ENCODE measurements at places on chromosomes 2 and 18.
A peak's percentile ranks its signal among the peaks of the same experiment; 100 is the strongest.

DNA sequence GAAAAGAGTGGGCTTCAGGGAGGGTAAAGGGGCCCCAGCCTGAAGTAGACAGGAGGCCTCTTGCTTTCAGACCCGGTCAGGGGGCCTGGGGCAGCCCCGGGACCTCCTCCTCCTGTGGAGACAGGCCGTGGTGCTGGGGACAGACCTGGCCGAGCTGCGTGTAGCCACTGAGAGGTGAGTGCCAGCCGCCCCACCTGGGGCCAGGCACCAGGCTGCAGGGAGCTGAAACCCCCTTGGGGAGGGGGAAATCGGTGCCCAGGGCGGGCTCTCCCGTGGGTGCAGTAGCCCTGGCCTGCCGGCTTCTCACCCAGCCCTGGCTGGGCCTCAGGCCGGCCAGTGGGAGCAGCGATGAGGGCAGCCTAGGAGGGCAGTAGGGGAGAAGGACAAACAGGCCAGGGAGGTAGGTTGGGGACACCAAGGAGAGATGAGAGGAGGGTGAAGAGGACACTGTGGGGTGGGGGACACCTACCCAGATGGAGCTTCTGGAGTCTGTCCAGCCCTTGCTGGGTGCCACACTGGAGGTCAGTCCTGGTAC, 24.0 kb downstream of the CROCC2 start:
- DNase-seq, result no peak

DNA sequence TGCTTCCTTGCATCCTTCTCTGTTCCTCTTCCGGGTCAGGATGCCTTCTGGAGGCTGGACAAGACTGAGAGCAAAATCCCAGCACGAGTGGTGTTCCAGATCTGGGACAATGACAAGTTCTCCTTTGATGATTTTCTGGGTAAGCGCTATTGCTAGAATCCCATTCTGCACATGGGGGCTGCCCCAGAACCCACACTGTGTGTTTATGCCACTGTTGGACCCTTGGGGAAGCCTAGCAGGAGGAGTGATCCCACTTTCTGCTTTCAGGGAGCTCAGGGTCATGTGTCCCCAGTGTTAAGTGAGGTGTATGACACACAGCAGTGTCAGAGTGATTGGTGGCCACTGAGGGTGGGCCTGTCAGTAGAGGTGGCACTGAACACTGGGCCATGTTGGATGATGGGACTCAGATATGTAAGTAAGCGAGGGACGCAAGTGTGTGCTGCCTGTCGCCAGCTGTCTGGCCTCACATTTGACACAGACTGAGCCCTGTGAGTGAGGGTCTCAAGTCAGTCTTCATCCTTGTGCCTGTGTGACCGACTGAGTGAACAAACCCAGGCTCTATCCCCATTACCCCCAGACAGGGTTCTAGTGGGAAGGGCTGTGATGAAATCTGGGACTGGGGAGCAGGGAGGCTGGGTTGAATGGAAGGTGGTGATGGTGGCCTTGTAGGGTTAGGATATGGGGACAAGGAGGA, 220.9 kb downstream of the DYSF start:
- no peak for DNase-seq

- DNase-seq, result no peak
These were observed 65.0 kb downstream of the MAPRE2 start for GRCh38 chr18:35106013-35106844.

DNA sequence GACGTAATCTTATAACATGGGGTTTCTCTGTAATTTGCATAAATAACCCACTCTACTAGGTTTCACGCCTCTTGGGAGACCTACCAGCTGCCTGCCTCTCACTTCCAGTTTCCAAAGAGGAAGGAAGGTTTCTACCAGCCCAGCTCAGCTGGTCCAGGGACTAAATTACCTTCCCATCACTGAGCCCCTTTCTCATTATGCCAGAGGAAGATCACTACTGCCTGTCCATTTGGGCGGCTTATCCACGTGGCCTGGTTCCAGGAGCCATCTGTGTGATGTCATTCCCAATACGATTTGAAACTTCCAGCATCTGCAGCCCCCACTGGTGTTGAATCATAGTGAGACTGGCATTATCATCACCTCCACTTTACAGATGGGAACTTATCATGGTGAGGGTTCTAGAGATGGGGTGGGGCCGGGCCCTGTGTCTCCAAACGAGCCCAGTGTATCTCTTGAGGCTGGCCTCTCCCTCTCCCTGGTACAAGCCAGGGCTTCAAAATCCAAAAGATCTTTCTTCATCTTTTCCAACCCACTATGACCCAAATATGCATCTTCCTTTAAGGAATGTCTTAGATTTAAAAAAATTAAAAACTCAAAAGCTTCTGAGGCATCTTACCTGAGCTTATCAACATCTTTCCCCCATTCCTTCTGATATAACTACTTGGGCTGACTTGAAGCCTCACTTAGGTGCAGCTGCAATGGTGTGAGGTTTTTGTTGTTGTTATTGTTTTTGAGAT, 140.8 kb downstream of the DDX1 start:
- DNase-seq, result no peak

- DNase-seq, result no peak
These were observed 70.9 kb downstream of the AFF3 start for GRCh38 chr2:100071335-100072043.

DNA sequence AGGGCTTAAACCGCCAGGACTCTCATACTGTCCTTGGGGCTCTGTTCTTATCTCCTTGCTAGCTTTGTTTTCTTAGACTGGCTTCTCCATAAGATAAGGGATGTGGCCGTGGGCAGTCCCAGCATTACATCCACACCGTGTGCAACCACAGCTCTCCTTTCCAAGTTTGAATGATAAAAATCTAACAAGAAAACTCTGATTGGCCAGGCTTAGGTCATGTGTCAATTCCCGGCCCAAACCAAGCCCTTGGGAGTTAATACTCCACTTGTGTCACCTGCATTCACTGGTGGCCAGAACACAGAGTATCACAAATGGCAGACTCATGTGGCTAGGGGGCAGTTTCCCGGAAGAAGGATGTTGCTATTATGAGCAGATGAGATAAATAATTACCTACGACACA, 43.2 kb upstream of the KDM3A start:
- DNase-seq, result no peak

- no peak for DNase-seq
These were observed 63.5 kb upstream of the AGPS start for GRCh38 chr2:177329064-177329463.

DNA sequence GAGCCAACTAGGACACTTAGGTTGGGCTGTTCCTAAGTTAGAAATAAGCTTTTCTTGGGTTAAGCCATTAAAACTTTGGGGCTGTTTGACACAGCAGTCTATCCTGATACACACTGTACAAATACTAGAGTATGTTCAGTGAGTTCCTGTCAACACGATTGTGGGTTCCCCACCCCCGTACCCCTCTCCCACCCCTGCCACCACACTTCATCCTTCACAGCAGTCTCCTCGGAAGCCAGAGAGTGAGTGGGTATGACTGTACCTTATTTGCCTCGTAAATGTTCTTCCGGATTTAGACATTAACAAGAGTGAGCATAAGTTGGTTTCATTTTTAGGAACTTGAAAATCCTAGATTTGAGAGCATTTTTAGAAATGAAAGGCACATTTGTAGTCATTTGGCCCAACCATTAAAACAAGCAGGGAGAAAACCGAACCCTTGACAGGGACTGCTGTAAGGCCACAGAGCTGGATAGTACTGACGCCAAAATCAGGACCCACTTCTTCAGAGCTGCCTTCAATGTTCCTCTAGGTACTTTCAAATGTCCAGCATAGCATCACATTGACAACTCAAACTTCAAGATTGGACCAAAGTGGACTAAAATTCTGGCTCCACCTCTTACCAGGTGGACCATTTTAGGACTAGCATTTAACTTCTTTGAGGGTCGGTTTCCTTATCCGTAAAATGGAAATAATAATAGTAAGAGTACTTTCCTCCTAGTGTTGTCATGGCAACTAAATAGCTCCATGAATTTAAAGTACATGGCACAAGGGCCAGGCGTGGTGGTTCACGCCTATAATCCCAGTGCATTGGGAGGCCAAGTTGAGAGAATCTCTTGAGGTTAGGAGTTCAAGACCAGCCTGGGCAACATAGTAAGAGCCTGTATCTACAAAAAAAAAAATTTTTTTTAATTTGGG, 166.3 kb upstream of the SERTAD2 start:
- DNase-seq, result peak; percentile 49

- DNase-seq, result no peak
These were observed 779.2 kb downstream of the CNTNAP5 start for GRCh38 chr2:124804014-124804940.

DNA sequence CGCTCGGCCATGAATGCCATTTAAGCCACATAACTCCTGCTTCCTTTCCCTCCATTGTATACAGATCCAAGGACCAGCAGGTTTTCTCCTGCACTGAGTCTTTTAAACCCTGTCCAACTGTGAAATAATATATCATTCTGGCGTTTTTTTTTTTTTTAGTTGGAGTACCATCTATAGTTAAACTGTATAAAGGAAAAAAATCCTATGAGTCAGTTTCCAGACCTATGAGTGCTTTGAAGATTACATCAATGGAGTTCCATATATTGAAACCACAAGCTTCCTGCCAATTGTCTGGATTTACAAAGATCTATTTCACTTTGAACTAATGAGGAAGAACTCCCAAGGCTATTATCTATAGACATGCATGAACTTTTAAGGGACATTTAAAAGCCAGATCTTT, 2.4 kb upstream of the MALT1 start:
- DNase-seq, result no peak

DNA sequence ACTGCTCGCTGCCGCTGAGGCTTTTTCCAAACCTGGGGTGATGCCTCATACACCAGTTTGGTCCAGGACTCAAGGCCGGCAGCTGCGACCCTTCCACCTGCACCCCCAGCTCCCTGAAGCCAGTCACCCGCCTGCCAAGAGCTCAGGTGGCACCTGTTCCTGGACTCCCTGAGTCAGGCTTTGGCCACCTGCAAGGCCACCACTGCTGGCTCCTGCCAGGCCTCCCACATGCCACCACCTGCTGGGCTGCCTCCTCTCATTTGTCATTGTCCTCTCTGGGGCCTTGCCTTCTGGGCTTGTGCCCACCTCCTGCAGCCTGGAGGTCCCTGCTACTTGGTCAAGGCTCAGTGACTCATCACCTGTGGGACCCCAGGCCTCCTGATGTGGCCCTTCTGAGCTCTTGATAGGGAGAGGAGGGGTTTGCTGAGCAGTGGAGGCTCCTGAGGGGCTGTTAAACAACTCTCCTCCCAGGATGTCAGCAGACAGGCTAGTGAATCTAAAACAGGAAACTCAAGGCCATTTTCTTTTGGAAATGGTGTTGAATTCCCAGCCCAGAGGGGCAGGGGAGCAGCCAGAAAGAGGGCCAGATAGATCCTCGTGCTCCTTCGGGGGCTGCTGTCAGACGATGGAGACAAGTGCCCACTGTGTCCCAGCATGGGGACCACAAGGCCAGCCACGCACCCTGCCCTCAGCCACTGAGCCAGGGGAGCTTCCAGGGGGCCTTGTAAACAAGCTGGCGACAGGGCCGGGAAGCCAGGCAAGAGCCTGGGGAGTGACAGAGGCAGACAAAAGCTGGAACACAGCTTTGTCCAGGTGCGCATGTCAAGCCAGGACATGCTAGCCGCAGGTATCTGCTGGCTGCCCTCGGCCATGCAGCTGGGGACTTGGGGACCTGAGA, 416.8 kb downstream of the LRATD1 start:
- DNase-seq, result no peak

DNA sequence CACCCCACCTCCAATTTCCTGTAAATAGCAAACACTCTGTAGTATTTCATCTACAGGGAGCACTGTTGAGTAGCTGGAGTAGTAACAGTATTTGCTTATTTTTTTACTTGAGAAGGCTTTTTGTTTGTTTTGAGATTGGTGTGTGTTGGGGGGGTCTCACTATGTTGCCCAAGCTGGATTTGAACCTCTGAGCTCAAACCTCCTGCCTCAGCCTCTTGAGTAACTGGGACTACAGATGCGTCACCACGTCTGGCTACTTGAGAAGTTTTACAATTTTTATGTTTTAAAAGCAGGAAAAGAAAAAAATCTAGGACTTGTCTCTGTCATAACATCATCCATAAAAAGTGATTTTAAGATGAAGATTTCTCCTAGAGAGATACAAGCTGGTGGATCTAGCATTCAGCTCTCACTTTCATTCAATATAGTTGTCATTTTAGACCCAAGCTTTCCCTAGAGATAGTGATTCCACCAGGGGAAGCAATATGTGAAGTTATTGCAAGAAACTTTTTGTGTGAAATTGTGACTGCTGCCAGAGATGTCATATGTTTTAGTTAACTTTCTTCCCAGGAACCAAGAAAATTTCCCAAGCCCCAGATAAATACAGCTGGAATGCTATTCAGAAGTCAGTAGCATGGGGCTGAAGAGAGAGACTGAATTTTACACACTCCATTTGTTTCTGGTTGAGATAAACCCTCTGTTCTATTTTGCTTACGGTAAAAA, 60.2 kb upstream of the MAP4K3 start:
- DNase-seq, result no peak

GRCh38 chr2:241390301-241391206, 34.5 kb downstream of the FARP2 start:
- no peak for DNase-seq

DNA sequence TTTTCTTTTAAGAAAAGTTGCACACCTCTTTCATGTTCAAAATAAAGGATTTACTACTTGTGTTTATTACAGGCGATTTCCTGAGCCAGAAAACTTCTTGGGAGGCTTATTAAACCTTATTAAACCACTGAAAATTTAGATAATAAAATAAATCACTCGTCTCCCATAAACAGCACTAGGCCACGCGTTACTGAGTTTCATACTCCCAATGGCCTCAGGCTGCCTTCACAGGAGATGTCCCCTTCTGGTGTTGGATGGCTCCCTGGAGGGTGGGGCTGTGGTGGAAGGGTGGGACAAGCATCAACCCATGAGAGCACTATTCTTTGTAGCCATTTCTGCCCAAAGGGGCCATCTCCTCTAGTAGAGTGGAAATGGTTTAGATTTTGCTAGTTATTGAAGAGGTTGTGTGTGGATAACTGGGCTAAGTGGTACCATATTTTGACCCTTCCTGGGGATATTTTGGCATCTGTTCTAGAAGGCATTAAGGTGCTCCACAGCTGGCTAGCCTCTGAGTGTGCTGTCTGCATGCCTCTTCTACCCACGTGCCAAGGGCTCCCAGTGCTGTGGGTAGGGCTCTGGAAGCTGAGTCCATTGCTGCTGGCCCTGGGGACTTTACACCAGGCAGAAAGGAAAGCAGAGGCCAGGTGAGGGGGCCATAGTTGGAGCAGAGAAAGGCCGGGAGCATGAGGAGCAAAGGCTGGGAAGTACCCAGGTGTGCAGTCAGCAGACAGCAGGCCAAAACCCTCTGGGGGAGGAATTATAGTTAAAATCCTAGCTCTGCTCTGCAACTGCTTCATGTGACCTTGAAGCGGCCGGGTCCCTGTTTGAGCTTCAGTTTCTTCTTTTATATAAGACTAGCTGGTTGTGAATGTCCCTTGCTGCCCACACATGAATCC, 121.7 kb upstream of the SMAD2 start:
- no peak for DNase-seq

- DNase-seq, result no peak
These were observed 4.4 kb downstream of the LPIN2 start for GRCh38 chr18:3008541-3008940.

GRCh38 chr2:217835931-217836891, 166.6 kb downstream of the TNS1 start:
- DNase-seq, result no peak

GRCh38 chr2:125874564-125874963, 781.4 kb upstream of the GYPC start:
- DNase-seq, result no peak

GRCh38 chr2:233449921-233450863, 95.9 kb downstream of the DGKD start:
- DNase-seq, result no peak
